ENCODE measurements at places on chromosomes 3 and 15. TPM values are rescaled to one million over a fixed set of nuclear protein-coding genes. Genes with fewer than 3 reads are reported as not detected.

DNA sequence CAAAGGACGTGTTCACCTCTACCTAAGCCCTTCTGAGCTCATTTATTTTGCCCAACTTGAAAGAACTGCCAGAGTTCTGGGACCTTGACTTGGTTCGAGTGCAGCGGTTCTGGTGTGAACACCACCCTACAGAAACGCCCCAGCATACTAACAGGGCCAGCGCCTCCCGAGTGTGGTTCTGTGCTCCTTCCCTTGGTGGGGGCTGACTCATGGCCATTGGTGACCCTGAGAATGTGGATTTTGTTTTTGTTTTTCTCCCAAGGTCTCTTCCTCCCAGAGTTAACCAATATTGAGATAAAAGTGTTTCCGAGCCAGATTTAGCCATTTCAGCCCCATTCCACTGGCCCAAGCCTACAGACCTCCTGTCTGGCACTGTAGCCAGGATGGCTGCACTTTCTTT lies 27.9 kb downstream of the SEMA7A start:
- no peak for DNase-seq

GRCh38 chr3:182258538-182259177 lies 534.6 kb upstream of the ATP11B start:
- DNase-seq: no peak

GRCh38 chr3:33001889-33002288 lies 50.4 kb downstream of the CCR4 start:
- no peak for DNase-seq

- peak; percentile 76 for DNase-seq
Measured at GRCh38 chr3:194867270-194867983, 181.7 kb downstream of the FAM43A start.

DNA sequence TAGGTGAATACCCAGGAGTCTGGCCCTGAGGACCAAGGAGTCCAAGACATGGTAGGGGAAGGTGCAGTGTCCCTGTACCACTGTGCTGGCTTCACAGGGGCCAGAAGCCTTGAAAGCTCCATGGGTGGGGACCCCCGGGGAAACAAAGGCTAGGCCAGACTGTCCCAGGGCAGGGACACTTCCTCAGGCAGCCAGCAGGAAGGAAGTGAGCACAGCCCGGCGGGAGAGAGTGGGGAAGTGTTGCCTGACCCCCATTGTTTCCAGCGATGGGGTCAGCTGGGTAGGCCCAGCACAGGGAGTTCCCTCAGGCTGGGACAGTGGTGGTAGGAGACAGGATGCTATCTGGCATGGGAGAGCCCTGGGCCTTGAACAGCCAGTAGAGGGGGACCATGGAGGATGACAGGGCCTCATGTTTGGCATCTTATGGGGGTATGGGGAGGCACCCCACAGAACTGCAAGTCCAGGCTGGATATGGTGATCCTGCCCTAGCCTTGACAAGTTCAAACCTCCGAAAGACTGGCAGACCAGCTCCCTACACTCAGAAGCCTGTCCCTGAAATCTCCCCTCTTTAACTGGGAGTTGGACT lies 1.2 kb upstream of the HYAL2 start:
- peak; percentile 89 for DNase-seq

DNA sequence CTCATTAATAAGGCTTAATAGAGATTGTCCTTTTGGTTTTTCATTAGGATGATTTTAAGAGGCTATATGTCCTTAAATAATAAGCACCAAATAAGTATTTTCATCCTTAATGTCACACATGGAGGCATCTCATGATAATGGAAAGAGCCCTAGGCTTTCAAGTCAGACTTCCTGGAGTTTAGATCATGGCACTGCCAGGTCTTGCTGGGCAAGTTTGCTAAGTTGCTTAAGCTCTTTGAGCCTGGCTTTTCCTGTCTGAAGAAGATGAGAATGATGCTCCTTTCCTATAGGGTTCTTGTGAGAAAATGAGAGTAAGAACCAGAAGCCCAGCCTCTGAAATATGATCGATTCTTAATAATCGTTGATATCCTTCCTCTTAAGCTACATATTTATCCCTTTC lies 23.4 kb upstream of the P2RY12 start:
- DNase-seq: no peak

DNA sequence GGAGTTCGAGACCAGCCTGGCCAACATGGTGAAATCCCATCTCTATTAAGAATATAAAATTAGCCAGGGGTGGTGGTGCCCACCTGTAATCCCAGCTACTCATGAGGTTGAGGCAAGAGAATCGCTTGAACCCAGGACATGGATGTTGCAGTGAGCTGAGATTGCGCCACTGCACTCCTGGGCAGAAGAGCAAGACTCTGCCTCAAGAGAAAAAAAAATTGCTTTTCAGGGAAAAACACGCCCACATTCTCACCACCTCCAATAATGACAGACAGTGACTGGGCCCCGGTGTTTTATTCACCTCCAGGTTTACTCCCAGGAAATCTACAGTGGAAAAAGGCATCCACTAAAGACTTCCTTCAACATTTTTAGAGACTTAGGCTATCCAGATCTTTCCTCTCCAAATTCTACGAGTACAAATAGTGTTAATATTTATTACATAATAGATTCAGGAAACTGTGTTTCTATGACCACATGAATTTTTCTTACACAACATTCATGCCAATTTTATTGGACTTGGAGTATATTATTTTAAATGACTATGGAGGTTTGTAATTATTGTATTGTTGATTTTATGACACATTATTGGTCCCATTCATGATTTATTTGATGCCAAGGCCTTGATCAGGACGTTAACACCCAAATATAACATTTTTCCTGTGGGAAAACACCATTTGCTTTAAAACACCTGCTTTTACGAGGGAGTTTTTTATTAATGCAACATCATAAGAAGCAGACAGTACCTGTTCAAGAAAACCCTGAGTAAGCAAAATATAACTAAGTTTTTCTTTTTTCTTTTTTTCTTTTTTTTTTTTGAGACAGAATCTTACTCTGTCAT lies 26.6 kb downstream of the IGF2BP2 start:
- DNase-seq: no peak

DNA sequence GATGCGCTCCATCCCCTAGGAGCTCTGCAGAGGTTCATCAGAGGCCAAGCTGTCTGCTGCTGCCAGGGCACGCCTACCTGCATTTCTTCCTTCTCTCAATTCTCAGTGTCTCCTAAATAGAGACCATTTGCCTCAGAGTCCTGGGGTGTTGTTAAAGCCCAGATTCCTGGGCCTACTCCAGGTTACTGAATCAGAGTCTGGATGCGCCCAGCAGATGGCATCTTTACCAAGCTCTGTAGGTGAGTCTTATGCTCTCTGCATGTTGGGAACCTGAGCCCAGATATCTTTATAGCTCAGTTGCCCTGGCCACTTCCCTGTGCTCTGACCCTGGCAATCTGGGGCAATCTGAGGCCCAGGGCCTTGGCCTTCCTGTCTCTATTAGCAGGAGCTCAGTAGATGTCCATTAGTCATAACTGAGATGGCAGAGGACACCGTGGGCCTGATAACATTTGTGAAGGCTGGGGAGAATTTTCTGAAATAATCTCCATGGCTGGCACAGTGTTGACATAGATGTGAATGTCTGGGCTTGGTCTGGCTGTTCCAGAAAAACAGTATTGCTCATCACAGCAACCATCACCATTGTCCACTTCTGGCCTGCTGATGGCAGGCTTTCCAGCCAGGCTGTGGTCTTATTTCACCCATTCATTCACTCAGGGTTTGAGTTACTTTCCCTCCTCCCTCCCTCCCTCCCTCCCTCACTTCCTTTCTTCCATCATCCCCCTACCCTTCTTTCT lies 13.3 kb upstream of the RBP1 start:
- no peak for DNase-seq

DNA sequence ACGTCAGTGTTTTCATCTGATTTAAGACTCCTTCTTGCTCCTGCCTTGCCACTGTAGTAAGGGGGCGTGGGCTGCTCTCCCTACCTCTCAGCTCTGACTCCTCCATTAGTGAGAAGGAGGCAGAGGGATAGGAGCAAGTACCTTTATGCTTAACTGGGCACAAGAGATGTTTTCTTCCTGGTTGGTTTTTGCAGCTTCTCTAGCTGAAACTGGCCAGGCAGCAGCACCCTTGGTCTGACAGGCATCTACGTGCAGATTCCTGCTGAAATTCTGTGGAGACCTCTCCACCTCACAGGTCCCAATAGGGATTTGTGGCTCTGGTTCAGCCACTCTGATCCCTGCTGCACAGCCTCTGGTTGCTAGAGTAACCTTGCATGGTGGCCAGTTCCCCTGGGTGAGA lies 132.5 kb downstream of the CACNA1D start:
- no peak for DNase-seq

LTK gene
- total RNA-seq: 0.65 TPM

GRCh38 chr3:172317984-172318383 lies 130.3 kb downstream of the GHSR start:
- no peak for DNase-seq

- DNase-seq: no peak
Measured at GRCh38 chr15:97991972-97992541, 31.6 kb downstream of the ARRDC4 start.

GRCh38 chr3:42996633-42997075 lies 17.5 kb downstream of the GASK1A start:
- DNase-seq: peak; percentile 72

FBXL2 gene
- 3.6 TPM for total RNA-seq

- DNase-seq: no peak
Measured at GRCh38 chr15:60511351-60512031, 32.5 kb upstream of the ICE2 start.
